OCI-M1 (cell line): ENCODE measurements at places on chromosomes 3 and 15.
A peak's percentile ranks its signal among the peaks of the same experiment; 100 is the strongest.

GRCh38 chr3:142723968-142724681, at the start of gene TRPC1:
Gene TRPC1 (plus strand): TSS chr3:142724034. CDS start chr3:142724560, 526 bp downstream.
- DNase-seq: peak; percentile 84

DNA sequence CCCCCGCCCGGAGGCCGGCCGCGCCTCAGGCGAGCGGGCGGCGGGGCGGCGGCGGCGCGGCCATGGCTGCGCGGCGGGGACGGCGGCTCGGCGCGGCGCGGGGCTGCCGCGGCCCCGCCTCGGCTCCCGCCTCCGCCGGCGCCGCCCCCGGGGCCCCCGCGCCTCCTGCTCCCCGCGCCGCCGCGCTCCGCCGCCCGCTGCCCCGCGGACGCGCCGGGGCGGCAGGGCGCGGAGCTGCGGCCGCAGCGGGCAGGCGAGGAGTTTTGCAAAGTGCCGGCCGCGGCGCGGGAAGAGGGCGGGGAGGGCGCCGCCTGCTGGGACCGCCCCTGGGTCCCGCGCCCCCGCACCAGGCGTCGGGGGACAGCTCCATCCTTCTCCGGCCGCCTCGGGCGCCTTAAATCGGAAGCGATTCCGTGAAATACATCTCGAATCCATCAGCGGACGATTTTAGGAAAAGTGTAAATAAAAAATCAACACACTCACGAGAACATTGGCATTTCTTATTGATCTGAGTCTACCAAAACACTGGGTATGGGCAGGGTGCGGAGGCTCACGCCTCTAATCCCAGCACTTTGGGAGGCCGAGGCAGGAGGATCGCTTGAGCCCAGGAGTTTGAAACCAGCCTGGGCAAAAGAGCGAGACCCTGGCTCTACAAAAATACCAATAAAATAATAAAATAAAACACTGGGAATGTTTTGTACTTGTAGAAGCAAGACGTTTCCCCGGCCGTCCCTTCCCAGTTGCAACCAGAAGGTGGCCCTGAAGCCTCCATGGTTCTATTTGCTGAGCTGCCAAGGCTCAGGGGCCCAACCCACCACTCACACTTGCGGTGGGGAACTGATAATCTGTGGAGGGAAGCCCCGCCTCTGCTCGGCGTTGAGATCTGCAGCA, 136.9 kb downstream of the NUP210 start:
- DNase-seq: no peak

GRCh38 chr3:57048052-57048671, 12.3 kb upstream of the SPATA12 start:
- no peak for DNase-seq

DNA sequence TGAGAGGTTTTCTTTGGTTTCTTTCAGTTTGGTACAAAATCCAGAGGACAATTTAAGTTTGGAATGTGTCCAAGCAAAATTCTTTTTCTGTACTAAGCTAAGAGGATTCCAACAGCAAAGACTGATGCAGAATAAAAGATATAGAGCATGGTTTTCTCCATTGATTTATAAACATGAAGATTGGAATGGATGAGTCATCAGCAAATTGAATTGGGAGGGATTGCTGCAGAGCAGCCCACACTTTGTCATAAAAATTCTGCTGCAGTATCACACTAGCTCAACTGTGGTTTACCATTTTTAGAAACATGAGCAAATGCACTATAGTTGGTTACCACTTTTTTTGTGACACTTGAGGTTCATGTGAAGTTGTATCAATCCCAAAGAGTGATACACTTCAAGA, 16.1 kb upstream of the LARP6 start:
- peak; percentile 48 for DNase-seq

- DNase-seq: no peak
These were observed 3.1 kb downstream of the SNRK start for GRCh38 chr3:43289401-43289800.

- no peak for DNase-seq
These were observed 1.6 kb upstream of the SATB1 start for GRCh38 chr3:18426597-18427193.

GRCh38 chr3:141006344-141006743, 44.8 kb upstream of the SPSB4 start:
- DNase-seq: no peak

DNA sequence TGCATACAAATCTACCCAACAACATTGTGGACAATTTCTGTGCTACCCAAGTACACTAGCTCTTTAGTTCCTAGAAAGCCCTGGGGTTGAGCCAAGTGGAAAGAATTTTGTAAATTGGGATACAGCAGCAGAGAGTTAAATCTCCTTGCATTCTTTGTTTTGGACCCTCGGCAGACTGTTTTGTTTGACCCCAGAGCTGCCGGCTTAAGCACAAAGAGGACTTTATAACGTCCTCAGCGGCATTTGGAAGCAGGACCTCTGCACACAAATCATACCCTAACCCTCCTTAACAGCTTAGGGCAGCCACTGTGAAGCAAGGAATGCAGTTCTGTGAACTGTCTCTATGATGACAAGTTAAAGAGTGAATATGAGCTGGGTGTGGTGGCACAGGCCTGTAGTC, 415.3 kb downstream of the CNTN4 start:
- no peak for DNase-seq

GRCh38 chr3:58063022-58063815, 55.0 kb downstream of the FLNB start:
- peak; percentile 91 for DNase-seq

DNA sequence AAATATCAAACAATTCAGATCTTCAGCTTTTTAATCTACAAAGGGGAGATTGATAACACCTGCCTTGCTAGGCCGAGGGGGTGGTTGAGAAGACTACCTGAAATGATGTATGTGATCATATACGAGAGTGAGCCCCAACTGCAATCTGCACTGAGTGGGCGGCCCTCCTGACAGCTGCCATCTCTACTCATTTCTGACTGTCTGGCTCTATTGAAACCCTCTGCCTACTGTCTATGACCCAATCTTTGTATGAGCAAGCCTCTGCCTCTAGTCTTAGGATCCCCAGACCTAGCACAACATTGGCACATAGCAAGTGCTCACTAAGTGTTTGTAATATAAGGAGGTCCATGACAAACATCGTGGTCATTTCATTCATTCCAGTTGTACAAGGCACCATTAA, 144.4 kb upstream of the NR2F2 start:
- no peak for DNase-seq

- peak; percentile 80 for DNase-seq
These were observed 7.1 kb downstream of the ELL3 start for GRCh38 chr15:43769584-43770228.

- peak; percentile 40 for DNase-seq
These were observed 267.9 kb upstream of the THBS1 start for GRCh38 chr15:39312984-39313383.

GRCh38 chr15:100330629-100331215, 11.1 kb downstream of the ADAMTS17 start:
- no peak for DNase-seq

- DNase-seq: peak; percentile 58
These were observed 61.3 kb downstream of the TMCO5A start for GRCh38 chr15:37995461-37996347.

DNA sequence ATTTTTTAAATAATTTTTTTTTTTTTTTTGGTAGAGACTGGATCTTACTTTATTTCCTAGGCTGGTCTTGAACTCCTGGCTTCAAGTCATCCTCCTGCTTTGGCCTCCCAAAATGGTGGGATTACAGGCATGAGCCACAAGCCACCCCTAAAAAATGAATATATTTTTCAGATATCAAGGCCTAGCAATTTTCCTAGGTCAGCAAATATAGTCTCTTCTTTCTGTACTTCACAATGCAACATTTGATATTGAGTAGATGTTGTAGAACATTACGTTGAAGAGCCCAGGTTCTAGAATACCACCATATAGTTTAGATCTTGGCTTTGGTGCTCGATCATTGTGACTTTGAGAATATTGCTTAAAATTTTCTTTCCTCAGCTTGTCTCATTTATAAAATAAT, 437.9 kb downstream of the CNTN4 start:
- no peak for DNase-seq

- no peak for DNase-seq
These were observed 11.4 kb downstream of the SPRED1 start for GRCh38 chr15:38263996-38264395.

DNA sequence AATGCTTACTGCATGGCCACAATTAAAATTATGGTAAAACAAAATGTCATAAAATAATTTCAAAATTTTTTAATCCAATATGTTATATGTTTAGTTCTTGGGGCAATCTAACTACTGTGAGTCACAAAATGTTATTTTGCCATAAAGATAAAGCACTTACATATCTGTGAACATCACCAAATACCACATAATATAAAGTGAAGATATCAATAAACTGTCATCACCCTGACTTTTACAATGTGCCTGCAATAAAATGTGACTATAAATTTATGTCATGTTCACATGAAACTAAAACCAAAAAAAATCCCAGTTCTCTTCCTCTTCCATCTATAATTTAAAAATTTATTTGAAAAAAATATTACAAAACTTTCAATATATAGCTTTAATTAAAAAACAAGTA, 191.8 kb downstream of the TBC1D5 start:
- no peak for DNase-seq

GRCh38 chr3:50251220-50251619, 15.2 kb downstream of the GNAI2 start:
- DNase-seq: no peak

- DNase-seq: no peak
These were observed 2.4 kb upstream of the POPDC2 start for GRCh38 chr3:119662604-119663373.

- DNase-seq: no peak
These were observed 759.4 kb downstream of the ROBO2 start for GRCh38 chr3:77799278-77799677.

- no peak for DNase-seq
These were observed 46.2 kb downstream of the COL8A1 start for GRCh38 chr3:99684644-99685043.

DNA sequence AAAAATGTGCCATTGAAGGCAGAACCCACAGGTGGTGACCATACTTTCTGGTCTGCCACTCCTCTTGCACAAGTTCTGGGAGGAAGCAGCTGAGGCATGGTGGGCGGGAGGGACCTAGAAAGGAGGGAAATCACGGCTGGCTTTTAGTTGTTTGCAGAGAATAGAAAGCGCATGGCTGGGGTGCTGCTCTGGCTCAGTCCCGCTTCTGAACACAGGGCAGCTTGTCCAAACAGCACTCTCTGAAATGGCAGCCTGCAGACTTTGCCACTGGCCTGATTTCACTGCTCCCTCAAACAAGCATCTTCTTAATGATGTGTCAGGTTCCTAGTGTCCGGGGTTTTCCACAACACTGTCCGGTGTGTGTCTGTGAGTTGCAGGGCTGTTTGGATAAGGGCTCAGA, 76.7 kb downstream of the AAGAB start:
- no peak for DNase-seq
